ENCODE measurements at places on chromosomes 1 and 21.

- no peak for DNase-seq
Measured at GRCh38 chr1:209855623-209856022, 27.9 kb downstream of the UTP25 start.

- no peak for DNase-seq
Measured at GRCh38 chr1:41743366-41743765, 175.4 kb downstream of the HIVEP3 start.

- DNase-seq: no peak
Measured at GRCh38 chr21:43572446-43572845, 86.8 kb downstream of the HSF2BP start.

GRCh38 chr21:35332841-35333426 lies 283.8 kb upstream of the RUNX1 start:
- no peak for DNase-seq

Data from AG09309 (cell line).